Activated CD8-positive, alpha-beta memory T cell treated with anti-CD3 and anti-CD28 coated beads for 24 hours (primary cell): ENCODE measurements at places on chromosomes 13 and 19.

- no peak for DNase-seq
These were observed 201.2 kb downstream of the LHFPL6 start for GRCh38 chr13:39401756-39402155.

DNA sequence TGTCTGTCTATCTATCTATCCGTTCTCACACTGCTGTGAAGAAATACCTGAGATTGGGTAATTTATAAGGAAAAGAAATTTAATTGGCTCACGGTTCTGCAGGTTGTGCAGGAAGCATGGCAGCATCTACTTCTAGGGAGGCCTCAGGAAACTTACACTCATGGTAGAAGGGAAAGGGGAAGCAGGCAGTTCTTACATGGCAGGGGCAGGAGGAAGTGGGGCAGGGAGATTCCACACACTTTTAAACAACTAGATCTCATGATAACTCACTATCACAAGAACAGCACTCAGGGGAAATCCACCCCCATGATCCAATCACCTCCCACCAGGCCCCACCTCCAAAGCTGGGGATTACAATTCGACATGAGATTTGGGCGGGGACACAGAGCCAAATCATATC lies 105.3 kb downstream of the SLC10A2 start:
- DNase-seq = no peak

GRCh38 chr19:53917356-53917755 lies 8.3 kb downstream of the CACNG7 start:
- DNase-seq = no peak

GRCh38 chr19:53158119-53158656 lies 665 bp downstream of the ZNF347 start:
- peak; percentile 74 for DNase-seq

GRCh38 chr19:13260883-13261653 lies 110.9 kb downstream of the IER2 start:
- DNase-seq = peak; percentile 71

GRCh38 chr13:41075034-41075433 lies 13.7 kb downstream of the WBP4 start:
- DNase-seq = no peak

DNA sequence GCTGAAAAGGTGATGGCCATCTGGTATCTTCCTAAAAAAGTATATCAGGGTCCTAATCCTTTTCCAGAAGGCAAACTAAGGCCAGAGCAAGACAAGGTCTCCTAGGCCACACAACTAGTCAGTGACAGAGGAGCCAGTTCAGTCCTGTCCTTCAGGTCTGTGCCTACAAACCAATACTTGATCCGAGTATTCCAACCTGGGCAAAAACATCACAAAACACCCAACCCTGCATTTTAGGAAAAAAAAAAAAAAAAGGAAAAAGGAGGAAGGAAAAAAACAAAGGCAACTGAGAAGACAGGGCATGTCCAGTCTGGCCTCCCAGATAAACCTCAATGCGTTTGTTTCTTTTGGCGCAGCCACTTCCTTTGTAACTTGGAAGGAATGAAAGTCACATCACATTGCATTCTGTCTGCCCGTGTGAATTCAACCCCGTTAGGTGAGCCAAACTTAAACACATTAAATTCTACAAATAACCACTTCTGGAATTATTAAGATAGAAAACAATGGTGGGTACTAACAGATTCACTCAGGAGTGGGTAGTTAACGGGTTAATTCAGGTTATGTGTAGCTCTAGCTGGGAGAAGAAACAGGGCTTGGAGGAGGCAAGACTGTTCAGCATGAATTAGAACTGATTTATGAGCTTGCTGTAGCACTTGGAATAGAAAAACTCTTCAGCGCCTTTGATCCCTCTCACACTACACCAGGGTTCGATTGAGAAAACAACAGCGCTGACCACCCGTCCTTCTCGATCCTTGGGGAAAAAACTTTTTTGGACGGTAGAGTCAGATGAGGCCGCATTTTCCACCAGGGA lies 43.0 kb upstream of the HNRNPA1L2 start:
- DNase-seq = no peak

DNA sequence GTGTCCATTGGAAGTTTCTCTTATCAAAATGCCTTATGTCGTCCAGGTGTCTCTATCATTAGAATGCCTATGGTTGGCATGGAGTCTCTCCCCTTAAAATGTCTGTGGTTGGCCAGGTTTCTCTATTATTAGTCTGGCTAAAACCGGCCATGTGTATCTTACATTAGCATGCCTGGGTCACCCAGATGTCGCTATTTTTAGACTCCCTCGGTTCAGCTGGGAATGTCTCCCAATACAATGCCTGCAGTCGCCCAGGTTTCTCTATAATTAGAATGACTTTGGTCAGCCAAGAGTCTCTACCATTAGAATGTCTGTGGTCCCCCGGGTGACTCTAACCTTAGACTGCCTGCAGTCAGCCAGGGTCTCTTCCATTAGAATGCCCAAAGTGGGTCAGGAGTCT lies 1536.1 kb downstream of the UQCRFS1 start:
- DNase-seq = no peak

GRCh38 chr13:49113526-49114286 lies 106.4 kb upstream of the MLNR start:
- DNase-seq = no peak

DNA sequence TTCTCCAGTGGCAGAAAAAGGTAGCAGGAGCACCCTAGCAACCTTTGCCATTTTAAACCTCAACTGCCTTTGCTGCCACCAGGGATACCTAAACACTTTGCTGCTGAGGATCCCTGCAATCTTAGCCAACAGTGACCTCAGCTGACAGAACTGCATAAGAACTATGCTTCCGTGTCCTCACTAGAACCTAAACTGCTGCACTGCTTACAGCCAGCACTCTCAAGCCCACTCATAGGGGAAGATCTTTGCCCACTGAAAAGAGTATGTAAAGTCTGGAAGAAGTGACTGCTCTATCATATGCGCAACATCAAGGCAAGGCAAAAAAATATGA lies 270.0 kb upstream of the PCDH20 start:
- no peak for DNase-seq

- DNase-seq = peak; percentile 81
These were observed 3.1 kb upstream of the CTXN1 start for GRCh38 chr19:7928741-7929701.

- no peak for DNase-seq
These were observed 26.2 kb downstream of the INSR start for GRCh38 chr19:7267792-7268704.

DNA sequence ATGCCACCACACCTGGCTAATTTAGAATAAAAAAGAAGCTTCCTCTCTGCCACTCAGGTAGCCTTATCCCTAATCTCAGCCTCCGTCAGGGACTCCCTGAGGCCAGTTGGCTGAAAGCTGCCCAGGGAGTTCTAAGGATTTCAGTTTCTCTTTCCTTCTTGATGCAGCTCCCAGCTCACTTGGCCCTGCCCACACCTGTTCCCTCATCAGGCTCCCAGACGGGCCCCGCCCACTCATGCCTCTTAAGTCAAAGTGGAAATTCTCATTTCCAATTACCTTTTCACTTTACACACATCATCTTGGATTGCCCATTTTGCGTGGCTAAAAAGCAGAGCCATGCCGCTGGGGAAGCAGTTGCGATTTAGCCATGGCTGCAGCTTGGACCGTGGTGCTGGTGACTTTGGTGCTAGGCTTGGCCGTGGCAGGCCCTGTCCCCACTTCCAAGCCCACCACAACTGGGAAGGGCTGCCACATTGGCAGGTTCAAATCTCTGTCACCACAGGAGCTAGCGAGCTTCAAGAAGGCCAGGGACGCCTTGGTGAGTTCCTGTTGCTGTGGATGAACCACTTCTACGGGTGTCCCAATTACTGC lies at the start of gene IFNL1:
Gene IFNL1 (plus strand): TSS at position 353 of the 591 bp plus-strand sequence. CDS start 15 bp downstream, at position 368.
- no peak for DNase-seq

GRCh38 chr19:24054044-24054935 lies 32.7 kb upstream of the ZNF254 start:
- DNase-seq = no peak

DNA sequence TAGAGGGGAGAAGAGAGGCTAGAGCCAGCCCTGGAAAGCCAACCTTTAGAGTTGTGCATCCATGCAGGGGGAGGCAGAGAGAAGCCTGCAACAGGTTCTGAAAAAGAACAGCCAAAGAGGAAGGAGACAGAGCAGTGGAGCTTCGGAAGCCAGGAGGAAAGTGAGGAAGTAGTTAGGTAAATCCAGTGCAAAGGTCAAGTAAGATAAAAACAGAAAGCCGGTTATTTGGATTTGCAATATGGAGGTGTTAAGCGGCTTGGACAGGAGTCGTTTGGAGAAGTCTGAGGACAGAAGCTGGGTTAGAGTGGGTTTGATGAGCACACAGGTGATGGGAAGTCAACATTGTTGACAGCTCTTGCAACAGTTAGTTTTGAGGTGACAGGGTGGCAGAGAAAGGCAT lies 53.5 kb upstream of the FLT1 start:
- DNase-seq = no peak

DNA sequence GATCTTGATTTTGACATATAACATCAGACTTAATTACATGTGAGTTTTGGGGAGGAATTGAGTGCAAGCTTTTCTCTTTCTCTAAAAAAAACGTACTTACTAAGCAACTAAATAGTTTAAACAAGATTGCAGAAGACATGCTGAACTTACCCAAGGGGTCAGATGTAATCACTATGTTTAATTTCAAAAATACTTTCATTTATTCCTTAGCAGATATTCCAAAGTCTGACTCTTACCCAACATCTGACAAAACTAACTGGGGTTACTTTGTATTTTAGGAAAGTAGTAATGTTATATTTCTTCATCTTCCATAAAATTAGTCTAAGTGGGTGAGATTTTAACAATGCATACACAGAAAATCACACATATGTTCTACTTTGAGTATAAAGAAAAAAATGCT lies 270.2 kb downstream of the DNAJC15 start:
- no peak for DNase-seq

- DNase-seq = no peak
These were observed 13.2 kb upstream of the PSPC1 start for GRCh38 chr13:19795956-19796355.

DNA sequence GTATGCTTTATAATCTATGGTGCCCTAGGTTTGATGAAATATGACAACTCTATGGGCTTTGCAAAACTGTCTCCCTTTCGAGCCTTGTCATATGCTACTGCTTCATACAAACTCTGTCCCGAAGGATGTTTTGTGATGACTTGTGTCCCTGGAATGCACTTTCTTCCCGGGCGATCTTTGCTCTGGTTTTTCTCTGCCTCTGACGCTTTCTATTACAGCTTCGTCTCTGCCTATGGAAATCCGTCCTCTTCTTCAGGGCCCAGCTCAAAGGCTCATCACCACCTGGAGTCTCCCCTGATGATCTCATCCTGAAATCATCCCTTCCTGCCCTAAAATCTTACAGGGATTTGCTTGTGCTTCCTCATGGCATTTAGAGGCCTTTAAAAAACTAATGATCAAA lies 191.5 kb upstream of the KL start:
- no peak for DNase-seq

DNA sequence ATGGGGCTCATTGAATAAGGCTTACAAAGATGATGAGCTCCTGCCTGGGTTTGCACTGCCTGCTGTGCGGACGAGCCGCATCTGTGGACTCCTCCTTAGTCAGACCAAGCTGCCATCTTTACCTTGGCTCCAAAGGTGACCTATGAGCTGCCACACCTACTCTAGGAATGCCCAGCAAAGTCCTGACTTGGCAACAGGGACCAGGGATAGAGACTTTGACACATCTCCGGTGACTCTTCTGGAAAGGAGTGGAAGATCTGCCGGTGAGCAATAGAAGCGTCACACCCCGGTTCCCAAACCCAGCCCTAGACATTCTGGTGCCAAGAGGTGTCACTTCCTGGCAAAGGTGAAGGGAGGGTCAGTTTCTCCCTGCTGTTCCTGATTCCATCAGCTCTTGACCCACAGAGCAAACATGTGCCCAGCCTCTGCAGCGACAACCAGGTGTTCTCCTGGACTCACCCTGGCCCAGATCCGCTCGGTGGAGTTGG lies 50.2 kb upstream of the GTF3A start:
- DNase-seq = no peak

GRCh38 chr19:7850945-7851622 lies 21.1 kb downstream of the EVI5L start:
- DNase-seq = no peak

DNA sequence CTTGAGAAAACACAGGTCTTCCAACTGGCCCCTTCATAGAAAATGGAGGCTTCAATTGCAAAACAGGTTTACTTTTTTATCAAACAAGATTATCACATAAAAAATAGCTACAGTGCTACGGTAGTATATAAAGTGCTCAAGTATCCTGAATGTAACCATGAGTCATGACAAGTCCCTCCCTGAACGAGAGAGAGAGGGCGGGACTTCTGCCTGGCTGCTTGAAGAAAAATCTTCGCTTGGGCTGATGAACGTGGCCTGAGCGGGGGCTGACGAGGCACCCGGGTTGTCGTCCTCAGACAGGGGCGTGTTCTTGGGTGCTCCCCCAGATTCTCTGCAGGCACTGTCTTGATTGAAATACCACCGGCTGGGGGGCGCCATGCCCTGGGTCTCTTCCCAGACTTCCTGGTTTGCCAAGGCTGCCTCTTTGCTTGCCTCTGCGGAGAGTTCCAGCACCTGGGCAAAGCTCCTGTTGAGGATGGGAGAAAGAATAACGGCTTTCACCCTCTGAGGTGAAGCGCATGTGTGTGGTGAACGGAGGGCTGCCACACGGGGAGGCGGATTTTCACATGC lies 23.2 kb upstream of the CPAMD8 start:
- no peak for DNase-seq

DNA sequence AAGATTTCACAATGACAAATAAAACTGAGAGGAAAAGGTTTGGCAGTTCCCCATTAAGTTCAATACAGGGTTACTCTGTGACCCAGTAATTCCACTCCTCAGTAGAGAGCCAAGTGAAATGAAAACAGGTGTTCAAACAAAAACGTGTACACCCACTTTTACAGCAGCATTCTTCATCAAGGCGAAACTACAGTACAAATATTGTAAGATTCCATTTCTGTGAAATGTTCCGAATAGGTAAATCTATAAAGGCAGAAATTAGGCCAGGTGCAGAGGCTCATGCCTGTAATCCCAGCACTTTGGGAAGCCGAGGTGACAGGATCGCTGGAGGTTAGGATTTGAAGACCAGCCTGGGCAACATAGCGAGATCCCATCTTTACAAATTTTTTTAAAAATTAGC lies 8.9 kb upstream of the GDF15 start:
- DNase-seq = no peak

DNA sequence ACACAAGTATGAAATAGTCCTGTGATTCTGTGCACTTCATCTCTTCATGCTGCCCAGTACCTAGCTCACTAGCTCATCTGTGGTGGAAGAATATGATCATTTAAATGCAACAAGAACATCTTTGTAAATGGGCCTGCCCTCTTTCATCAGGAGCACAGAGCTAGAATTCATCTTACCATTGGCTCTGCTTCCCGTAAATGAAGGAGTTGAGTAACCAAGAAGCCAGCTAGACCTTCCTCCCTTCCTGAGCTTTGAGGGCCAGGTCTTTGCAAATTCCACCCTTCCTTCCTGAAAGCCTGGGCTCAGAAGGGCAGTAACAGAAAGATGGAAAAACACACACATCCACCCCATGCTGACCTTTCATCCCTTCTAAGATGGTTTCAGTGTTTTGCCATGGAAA lies 82.0 kb downstream of the FRY start:
- DNase-seq = no peak
